Activated CD8-positive, alpha-beta memory T cell treated with anti-CD3 and anti-CD28 coated beads for 48 hours (primary cell): ENCODE measurements at places on chromosomes 5 and 9.
A peak's percentile ranks its signal among the peaks of the same experiment; 100 is the strongest.

DNA sequence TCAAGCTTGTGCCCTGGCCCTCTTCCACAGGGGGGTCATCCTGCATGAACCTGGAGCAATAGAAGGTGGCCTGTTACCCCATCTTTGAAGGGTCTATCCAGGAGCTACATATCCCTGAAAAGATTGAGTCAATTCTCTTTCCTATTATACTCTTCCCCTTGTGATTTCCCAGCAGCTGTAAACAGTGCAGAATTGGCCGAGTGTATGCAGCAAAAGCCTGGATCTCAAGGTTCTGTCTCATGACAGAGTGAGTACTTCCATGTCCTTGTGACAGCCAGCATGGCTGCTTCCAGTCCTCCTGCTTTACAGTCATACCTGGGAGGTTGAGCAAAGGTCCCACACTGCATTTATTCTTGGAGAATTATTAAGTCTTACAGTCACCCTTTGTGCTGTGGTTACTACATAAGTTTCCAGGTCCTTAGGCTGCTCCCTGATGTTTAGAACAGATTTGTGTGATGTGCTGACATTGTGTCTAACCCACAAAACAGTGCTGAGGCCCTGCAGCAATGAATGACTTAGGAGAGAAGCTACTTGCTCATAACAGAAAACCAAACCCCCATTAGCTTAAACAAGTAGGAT, 67.5 kb downstream of the NREP start:
- no peak for DNase-seq

GRCh38 chr5:75706016-75706415, 11.2 kb downstream of the POC5 start:
- DNase-seq, result no peak

GRCh38 chr5:139268364-139269202, 25.0 kb upstream of the MATR3 start:
- DNase-seq, result no peak

- DNase-seq, result no peak
Measured at GRCh38 chr5:74052441-74053221, 426.6 kb downstream of the ARHGEF28 start.

DNA sequence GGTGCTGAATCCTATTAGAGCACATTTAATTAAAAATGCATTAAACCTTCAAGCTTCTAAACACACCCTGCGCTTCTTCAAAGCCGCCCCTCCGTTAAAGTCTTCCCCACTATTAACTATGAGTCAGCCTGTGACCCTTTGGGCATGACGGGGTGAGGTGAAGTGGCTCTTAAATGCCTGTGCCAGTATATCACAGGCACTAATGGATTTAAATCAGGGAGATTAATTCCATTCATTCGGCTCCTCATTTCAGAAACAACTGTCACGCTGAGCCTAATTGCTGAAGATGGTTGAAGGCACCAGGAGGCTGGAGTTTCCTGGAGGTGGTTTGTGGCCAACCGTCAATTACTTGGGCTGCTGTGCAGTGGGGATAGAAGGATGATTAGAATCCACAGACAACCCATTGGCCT, 192.6 kb upstream of the MSX2 start:
- DNase-seq, result no peak

DNA sequence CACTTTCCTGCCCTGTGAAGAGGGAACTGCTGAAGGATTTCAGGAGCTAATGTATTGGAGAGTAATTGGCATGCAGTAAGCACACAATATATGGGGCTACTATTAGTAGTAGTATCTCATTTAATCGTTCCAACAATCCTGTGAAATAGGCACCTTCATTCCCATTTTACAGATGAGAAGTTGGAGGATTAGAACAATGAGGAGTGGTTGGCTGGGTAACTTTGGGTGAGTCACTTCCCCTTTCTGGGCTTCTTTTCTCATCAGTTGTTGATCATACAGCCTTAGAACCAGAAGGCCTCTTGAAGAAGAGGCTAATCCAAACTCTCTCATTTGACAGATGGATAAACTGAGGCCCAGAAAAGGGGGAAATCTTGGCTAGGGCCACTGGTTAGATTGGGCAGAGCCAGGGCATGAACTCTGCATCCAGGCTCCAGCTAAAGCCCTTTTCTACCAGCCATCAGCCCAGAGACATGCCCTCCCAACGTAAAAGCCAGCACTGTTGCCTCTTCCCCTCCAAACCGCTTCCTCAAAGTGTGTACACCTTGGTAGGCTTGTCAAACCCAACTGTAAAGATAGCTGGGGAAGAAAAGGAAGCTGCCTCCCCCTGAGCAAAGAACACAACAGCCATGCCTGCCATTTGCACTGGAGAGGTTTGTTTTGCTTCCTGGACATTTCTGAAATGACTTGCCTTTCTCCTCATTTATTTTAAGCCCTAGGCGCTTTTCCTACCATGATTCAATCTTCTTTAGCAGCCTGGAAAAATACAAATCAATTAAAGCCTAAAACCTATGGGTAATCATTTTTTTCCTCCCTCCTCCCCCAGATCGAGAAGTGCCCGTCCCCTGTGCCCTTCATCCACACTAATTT, 992 bp downstream of the SPACA9 start:
- DNase-seq, result no peak

- DNase-seq, result no peak
Measured at GRCh38 chr5:16894236-16895057, 41.6 kb downstream of the MYO10 start.

GRCh38 chr9:71202931-71203330, 81.5 kb upstream of the TRPM3 start:
- DNase-seq, result no peak

- no peak for DNase-seq
Measured at GRCh38 chr5:171676286-171676944, 109.2 kb upstream of the SMIM23 start.

DNA sequence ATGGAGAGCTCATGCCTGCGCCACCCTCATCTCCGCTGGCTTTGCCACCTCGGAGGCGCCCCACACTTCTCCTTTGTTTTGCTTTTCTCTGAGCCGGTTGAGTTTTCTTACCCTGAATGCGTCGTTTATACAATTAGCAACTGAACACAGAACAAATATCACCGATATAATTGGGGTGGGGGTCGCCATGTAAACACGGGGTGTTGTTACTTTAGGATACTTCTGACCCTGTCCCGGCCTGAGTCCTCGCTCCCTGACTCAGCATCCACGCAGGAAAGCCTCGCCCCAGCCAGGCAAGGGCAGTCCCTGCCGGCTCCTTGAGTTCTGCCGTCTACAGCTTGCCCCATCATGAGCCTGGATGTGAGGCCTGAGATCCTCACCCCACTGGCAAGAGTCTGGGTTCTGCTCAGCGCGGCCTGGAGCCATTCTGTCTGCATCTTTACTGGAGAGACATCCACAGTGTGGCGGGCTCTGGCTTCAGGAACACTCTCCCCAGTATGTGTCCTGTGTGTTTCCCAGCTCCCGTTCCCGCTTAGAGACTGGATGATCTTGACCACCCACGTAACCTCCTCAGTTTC, 5.5 kb downstream of the NKX2-5 start:
- DNase-seq, result no peak

- no peak for DNase-seq
Measured at GRCh38 chr5:86155796-86156195, 461.9 kb upstream of the COX7C start.

GRCh38 chr5:108649646-108650045, 98.1 kb upstream of the FER start:
- no peak for DNase-seq

- no peak for DNase-seq
Measured at GRCh38 chr5:177393206-177393765, 7.2 kb downstream of the PFN3 start.

GRCh38 chr9:2810420-2811075, 33.3 kb downstream of the PUM3 start:
- no peak for DNase-seq

DNA sequence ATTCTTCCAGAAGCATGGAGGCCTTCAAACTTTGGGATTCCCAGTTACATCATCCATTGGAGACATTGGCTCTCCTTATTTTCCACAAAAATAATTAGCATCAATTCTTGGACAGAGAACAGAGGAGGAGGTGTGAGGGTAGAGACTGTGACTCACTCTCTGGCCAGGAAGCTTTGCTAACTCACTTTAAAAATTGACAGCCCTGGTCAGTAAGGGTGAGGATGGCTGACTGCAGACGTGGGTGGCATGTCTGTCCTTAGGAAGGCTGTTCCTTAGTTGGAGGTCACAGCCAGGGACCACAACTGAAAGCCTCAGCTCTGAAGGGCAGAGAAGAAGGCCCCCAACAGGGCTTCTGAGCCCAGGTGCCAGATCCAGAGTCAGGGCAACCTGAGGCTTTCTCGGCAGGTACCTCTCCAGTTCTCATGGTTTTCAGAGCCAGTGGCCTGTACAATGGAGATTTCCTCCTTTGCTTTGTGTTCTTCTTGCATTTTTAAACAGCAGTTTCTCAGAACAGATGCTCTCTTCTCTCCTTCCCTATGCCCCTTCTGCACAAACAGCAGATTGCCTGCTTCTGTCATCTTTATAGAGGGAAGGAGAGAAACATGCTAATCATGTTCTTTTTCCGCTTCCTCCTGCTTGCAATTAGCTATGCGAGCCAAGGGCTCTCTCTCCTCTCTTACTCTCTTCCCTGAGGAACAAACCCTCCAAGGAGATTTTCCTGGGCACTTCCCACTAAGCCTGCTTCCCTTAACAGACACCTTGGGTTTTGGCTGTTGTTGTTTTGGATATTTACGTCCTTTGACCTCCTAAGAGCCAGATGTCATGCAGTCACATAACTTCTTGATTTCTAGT, 92.5 kb upstream of the ZNF366 start:
- no peak for DNase-seq

- DNase-seq, result no peak
Measured at GRCh38 chr5:58999804-59000203, 416.9 kb downstream of the RAB3C start.

GRCh38 chr9:125587819-125588460, 119.1 kb downstream of the MAPKAP1 start:
- DNase-seq, result no peak

DNA sequence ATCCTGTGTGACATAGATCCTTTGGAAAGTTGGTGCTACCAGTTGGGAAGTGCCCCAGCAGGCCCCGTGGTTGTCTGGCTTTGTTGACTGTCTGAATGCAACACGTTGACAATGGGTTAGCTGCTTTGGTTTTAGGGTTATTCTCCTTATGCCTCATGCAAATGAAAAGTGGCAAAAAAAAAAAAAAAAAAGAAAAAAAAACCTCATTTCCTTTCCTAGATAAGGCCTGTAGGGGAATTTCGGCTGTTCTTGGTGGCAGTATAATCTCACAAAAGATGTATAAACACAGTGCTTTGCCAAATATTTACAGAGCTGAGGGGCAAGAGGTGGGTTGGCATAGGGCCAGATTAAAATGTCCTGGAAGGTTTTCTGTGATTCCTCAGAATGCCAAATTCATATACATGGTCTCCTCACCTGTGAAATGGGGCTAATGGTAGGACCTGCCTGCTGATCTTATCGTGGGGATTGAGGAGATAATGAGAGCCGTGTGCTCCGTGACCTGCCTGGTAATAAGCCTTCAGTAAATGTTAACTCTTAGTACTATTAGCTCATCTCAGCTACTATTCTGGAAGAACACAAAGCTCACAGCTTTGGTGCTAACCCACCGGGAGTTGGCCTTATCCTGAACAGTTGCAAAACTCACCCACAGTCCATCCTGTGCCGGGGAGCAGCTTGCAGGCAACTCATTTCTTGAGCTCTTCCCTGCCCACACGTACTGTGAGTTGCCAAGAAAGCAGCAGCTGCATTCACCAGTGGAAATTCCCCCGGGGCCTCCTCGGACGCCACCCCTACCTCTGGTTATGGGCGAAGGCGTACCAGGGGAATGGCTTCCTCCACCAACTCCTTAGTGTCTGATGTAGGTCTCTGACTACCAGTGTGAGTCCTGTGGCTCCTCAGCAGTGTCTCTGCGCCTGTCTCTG, 220.3 kb downstream of the NR3C1 start:
- DNase-seq, result peak; percentile 21

DNA sequence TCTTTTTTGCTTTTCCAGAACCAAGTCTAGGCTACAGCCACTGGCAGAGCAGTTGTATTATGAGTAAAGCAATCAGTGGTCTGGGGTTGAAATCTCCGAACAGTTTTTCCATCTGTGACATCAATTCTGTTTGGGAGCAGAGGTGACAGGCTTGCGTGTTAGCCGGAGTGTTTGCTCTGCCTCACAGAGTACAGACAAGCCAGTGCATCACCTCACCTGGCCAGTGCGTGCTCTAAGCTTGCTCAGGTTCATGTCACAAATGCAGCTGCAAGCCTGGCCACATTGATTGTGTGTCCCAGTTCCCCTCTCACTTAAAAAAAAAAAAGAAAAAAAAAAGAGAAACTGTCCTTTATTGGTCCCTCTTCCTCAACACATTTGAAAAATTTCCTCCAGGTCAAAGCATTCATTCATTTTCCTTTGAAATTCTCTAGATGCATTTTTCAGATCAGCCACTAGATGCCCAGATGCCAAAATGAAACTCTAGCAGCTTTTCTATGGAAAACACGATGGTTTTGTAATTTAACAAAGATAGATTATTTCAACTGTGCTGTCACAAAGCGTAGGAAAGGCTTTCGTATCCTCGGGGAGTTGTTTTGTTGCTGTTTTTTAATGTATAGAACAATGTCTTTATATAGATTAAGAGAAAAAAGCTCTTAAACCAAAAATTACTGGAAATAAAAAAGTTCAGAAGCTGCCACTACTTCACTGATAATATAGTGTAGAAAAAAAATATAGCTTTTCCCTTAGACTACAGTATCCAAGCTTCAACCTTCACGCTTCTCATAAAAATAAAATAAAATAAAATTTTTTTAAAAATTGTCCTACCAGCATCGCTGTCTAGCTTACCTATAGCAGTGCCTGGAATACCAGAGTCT, 585.5 kb downstream of the TLE1 start:
- DNase-seq, result no peak

DNA sequence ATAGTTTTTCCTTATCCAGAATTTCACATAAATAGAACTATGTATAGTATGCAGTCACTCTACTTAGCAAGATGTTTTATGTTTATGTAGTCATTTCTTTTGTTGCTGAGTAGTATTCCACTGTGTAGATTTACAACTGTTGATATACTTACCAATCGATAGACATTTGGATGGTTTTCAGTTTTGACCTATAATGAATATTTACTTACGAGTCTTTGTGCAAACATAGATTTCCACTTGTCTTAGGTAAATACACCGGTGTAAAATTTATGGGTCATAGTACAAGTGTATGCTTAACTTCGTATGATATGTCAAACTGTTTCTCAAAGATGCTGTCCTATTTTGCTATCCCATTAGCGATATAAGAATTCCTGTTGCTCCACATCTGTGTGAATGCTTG, 19.7 kb upstream of the OR2K2 start:
- DNase-seq, result no peak

- no peak for DNase-seq
Measured at GRCh38 chr9:91760906-91761305, 189.1 kb downstream of the ROR2 start.

DNA sequence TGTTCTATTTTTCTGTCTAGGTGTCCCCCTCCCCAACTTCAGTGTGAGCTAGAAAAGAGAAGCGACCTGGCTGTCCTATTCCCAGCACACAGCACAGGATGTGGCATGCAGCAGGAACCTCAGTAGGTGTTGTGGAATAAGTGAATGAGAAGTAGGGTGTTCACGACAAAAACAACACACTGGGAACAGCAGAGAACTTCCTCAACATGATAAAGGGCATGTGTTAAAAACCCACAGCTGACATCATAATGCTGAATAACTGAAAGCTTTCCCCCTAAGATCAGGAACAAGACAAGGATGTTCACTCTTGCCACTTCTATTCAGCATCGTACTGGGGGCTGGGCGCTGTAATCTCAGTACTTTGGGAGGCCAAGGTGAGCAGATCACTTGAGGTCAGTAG, 155.6 kb upstream of the ZNF618 start:
- no peak for DNase-seq

- DNase-seq, result no peak
Measured at GRCh38 chr5:128905568-128906110, 59.6 kb upstream of the SLC27A6 start.

- no peak for DNase-seq
Measured at GRCh38 chr5:67702008-67702407, 505.4 kb upstream of the CD180 start.
